ENCODE measurements at places on chromosomes 1 and 21.

GRCh38 chr1:225454733-225455132 lies 26.9 kb upstream of the LBR start:
- peak; percentile 76 for DNase-seq

GRCh38 chr1:72911656-72912055 lies 629.3 kb upstream of the NEGR1 start:
- no peak for DNase-seq

DNA sequence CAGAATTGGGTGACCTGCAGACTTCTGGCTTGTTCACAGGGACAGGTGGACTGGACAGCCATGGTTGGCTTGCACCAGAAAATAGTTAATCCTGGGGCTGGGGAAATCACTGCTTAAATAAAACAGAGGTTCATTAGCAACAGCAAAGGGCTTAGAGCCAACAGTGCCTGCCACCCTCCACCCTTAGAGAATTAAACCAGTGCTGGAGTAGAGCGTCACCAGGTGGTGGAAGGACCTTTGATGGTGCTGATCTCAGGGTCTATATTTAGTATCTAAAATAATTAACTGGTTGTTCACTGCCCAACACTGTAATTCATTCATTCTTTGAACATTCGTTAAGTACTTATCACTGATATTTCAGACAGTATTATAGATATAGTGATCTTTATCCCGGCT lies 34.7 kb upstream of the PDE9A start:
- DNase-seq: no peak

DNA sequence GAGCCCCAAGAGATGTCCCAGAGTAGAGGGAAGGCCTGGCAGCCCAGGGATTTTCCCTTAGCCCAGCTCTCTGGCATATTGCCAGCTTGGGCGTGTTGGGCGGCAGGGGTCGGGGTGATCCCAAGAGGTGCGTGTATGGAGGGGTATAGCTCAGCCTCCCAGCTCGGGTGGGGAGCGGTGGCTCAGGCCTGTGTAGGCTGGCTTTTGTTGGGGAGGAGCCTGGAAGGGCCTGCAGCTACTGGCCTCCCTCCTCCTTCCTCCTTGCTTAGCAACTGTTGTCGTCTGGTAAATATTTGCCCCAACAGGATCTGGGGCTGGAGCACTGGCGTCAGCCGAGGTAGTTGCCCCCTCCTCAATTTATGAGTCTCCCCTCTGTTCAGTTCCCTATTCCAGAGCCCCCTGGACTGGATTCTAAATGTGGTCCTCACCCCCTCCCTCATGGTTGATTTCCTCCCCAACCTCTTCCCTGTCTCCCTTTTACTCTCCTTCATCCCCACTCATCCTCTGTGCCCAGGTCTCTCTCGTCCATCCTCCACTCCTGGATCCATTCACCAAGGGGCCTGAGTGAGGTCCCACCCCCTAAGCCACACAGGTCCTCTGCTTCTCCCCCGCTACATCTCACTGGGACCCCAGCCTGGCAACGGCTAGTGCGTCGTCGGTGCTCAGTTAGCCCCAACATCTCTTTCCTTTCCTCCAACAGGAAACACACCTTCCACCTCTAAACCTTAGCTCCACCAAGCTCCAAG lies 10.3 kb upstream of the LMNA start:
- peak; percentile 89 for DNase-seq

GRCh38 chr21:44436111-44436611 lies 19.1 kb upstream of the LRRC3 start:
- peak; percentile 3 for DNase-seq

DNA sequence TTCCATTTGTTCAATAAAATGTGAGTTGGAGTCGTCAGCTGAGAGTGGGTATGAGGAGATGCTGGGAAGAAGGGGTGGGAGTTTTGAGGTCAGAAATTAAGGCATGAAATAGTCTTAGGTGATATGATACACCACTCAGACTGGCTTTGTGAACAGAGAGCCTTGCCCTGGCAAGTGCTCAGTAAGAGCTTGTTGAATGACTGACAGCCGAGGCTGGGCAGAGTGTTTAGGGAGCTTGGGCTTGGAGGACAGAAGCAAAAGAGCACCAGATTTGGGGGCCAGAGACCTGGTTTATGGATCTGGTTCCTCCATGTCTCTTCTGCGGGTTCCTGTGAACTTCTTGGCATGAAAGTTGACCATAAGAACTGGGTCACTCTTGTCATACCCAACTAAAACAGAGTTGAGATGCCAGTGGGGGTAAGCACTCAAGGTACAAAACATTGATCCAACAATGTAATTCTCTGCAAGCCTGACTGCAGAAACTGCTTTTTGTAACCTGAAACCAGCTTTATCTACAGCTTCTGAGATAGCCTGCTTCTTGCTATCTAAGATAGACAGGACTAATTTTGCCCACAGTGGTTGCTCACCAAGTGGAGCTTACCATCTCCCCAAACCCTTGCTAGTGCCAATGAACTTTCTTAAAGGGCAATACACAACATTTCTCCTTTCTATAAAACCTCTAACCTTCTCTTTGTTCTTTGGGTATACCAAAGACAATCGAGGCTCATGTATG lies 126.4 kb downstream of the TENT5C start:
- DNase-seq: no peak

DNA sequence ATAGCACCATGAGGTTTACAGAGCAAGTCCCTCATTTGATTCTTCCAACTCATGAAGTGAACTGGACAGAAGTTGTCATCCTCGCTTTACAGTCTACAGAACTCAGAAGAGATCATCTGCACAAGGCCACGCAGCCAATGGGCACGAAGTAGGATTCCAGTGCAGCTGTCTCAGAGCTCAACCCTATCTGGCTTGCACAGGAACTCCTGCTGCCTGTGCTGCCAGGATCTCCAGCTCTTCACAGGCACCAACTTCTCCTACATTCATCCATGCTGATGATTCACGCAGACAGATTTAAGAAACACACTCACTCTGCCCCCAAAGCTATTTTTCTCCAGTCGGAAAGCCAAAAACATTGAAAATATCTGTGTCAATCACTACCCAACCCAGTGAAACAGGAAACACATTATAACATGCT lies 157.0 kb downstream of the RERE start:
- no peak for DNase-seq

GRCh38 chr1:21933397-21934248 lies 3.5 kb downstream of the HSPG2 start:
- no peak for DNase-seq

DNA sequence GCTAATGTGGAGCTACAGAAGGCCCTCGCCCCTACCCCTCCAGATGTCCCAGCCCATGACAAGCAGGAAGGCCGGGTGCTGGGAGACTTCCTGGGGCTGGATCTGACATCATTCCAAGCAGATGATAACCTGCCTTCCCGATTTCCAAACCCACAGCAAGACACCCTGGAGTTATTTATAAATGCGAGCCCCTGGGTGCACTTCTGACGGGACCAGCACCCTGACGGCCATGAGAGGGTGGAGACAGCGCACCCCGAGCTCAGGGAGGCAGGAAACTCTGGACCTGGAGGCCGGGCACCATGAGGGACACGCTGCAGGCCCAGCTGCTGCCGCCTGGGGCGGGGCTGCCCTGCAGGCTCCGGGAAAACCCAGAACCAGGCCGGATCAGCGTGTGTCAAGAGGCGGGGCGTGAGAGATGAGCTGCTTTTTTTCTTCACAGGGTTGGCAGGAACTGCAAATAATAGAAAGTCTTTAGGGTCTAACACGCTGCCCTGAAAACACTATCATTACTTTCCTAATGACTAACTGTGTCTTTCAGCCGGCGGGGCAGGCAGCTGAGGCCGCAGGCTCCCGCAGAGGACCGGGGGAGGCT lies 2.5 kb upstream of the PCBP3 start:
- peak; percentile 32 for DNase-seq

DNA sequence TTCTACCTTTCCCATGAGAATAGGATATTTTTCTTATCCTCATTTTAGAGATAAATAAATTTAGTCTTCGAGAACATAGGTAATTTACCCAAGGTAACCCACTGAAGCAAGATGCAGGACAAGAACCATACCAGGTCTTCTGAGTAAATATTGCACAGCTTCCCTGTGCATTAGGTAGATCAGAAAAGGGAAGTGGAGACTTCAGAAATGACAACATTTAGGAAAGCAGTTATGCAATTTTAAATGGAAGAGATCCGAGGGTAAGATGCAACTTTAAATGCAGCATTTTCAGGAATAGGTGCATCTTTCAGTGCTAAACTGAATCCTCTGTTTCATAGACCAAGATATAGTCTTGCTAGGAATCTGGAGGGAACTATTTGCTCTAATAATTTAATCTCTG lies 206.4 kb upstream of the SGIP1 start:
- DNase-seq: no peak

GRCh38 chr1:152761609-152762213 lies 3.9 kb downstream of the KPRP start:
- DNase-seq: no peak

GRCh38 chr1:47940326-47940725 lies 56.9 kb downstream of the TRABD2B start:
- DNase-seq: no peak

DNA sequence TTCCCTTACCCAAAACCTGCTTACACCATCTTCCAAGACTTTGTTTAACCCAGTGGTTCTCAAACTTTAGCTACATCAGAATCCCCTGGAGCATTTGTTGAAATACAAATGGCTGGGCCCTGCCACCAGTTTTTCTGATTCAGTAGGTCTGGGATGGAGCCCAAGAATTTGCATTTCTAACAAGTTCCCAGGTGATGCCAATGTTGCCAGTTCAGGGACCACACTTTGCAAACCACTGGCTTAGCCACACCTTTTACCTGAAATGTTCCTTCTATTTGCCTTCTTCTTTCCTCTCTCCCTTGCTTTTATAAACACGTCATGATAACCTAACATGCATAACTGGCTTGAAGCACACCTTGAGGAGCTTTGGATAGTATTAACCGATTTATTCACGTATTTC lies 16.1 kb upstream of the FCAMR start:
- DNase-seq: no peak

- no peak for DNase-seq
These were observed 221.1 kb upstream of the PBX1 start for GRCh38 chr1:164337885-164338284.

DNA sequence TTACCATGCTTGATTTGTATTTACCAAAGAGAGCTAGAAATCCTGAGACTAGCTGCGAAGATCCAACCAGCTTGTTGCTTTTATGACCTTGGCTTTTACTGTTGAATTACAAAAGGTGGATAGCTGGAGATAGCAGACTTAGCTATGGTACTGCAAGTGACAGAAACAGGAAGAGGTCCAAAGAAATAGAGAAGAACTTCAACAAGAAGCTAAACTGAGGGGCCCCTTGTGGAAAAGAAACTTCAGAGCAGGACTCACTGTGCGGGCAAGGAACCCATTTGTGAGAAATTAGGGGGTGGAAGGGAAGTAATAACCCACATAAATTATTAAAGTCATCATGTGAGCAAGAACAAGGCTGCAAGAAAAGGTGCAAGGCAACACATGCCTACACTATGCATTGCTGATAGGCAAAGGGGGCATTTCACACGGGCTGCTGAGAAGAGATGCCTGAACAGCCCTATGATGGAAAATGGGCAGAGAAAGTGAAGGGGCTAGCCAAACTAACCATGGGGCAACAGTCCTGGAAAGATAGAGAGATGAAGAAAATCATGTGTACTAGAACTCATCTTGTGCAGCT lies 116.6 kb upstream of the PRDX6 start:
- no peak for DNase-seq
